ENCODE measurements at places on chromosomes 6 and 20.

- no peak for DNase-seq
These were observed 373.2 kb upstream of the ID4 start for GRCh38 chr6:19463925-19464324.

DNA sequence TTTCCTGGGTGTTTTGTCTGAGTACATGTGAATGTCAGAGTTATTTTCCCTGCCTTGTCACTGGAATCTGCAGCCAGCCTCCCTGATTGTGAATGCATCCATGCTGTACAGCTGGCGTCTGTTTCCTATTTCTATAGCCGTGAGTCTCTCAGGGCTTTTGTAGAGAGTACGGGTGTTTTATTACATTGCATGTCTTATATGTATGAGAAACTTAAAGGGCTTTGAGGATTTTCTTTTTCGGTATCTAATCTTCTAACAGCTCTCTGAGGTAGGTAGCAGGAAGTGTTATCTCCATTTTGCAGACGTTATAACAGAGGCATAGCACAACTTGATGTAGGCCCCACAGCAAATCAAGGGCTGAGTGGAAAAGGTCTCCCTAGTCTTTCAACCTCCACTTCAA is 272.9 kb downstream of the PRL start:
- DNase-seq: no peak

DNA sequence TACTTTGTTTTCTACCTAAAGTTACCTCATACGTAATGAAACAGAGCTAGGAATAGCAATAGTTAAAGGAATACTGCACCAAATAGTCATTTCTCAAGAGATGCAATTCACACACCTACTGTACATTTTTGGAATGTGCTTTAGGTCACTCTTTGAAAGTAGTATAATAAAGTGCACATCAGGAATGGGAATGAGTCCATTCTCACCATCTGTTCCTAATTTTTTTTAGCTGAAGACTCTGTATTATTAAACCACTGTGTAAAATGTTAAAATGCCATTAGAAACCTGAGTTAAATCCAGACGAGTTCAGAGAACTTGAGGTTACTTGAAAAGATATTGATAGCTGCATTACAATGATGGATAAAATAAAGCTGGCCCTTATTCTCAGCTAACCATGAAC is 51.9 kb upstream of the EPHA7 start:
- DNase-seq: no peak

- DNase-seq: peak; percentile 82
These were observed at the start of gene CCN5 for GRCh38 chr20:44714701-44715498. TSS of gene CCN5 (plus strand) at chr20:44715369. CDS start at chr20:44715391, 22 bp downstream.

DNA sequence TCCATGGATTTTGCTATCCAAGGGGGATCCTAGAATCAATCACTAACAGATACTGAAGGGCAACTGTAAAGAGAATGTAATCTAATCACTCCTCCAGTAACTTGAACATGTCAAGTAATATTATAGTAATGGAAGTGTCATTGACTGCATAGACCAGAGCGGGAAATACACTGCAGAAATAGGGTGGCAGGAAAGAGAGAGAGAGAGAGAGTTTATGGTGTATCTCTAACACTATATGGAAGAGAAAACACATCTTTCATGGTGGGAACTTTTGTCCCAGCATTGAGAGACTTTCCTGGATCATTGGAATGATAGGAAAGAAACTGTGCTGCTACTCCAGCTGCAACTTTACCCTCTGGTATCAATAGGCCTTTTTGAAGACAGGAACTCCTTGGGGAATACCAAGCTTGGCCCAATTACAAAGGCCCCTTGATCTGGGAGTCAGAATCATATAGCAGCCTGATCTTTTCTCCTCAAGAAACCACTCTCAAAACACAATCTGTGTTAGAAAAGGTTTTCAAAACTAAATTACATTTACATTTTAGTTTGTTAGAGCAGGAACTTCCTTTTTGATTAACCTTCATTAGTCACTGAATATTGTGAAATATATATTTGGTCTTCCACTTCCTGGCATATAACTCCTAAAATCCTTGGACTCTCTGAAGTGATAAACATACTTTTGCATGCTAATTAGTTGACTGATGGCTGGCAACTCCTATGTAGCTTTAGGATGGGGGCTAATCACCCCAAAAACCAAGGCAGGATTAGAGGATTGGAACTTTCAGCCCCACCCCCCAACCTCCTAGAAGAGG is 29.5 kb upstream of the RNGTT start:
- DNase-seq: no peak
